ENCODE measurements at places on chromosomes 5 and 9.
A peak's percentile ranks its signal among the peaks of the same experiment; 100 is the strongest.

DNA sequence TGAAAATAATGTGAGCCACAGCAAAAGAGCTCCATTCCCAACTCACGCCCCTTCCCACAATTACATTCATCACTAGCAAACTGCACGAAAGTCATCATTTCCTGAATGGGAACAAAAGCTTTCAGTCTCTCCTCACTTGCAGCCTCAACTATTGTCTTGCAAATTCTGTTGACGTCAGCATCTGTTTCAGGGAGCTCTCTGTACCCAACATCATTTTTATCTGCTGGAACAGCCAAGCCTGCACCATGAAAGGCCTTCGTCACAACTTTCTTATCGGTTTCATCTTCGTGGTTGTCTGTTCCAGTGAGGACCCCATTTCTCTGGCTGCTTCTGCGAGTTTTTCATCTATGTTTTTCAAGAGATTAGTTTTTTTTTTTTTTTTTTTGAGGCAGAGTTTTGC lies 14.3 kb upstream of the RNF130 start:
- DNase-seq = no peak

DNA sequence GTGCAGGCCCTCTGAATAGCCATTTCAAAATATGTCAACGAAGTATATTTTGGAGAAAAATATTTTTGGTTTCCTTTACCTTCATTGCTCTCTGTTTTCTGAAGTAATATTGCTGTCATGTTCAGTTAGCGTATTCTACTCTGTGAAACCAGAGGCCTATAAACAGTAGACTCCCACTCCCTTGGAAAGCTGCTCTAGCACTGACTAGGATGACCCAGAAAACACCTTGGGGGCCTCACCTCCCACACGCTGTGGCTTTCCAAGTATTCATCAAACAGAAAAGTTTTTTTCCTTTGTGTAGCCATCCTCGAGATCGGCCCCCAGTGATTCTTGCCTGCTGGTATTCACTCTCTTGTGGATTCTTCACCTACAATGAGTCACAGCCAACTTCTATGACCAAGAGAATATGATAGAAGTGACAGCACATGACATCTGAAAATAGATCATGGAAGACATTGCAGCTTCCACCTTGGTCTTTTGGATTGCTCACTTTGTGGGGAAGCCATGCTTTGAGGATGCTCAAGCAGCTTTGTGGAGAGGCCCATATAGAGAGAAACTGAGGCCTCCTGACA lies 28.9 kb upstream of the CTXN3 start:
- DNase-seq = no peak

- DNase-seq = peak; percentile 56
These were observed 55.8 kb downstream of the PDCD1LG2 start for GRCh38 chr9:5566054-5566618.

DNA sequence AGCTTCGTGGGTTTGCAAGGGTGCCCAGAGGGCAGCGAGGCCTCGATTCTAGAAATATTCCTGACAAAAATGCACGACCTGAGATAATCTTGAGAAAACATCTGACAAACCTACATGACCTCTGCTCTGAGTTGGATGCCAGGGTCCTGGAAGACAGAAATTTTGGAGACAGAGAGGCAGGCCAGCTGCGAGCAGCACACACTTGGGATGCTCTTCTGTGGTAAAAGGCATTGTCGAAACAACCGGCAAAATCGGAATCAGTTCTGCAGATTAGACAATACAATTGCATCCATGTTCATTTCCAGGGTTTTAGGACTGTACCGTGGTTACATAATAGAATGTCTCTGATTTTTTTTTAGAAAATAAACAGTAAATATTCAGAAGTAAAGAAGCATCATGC lies 74.2 kb downstream of the GADD45G start:
- DNase-seq = no peak

GRCh38 chr5:119362714-119363113 lies 6.9 kb downstream of the TNFAIP8 start:
- no peak for DNase-seq

- no peak for DNase-seq
These were observed 77.9 kb upstream of the FBXL17 start for GRCh38 chr5:108459769-108460168.

DNA sequence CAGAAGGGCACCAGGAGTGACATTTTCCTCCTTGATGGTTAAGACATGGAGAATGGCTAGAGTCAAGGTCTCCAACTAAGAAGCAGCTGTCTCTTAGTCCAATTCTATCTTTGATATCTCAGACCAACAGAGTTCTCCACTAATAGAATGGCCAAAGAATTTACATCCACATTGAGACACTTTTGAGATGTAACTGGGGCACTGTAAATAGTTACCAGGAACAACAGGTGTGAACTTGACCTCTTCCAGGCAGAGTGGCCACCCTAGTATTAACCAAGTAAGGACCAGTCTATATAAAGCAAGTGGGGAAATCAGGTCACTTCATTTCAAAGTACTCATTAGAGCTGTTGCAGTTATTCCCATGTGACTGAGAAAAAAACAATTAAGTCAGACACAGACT lies 159.7 kb upstream of the RAD23B start:
- no peak for DNase-seq

- DNase-seq = no peak
These were observed 222.3 kb upstream of the ANKRD55 start for GRCh38 chr5:56455417-56455816.

DNA sequence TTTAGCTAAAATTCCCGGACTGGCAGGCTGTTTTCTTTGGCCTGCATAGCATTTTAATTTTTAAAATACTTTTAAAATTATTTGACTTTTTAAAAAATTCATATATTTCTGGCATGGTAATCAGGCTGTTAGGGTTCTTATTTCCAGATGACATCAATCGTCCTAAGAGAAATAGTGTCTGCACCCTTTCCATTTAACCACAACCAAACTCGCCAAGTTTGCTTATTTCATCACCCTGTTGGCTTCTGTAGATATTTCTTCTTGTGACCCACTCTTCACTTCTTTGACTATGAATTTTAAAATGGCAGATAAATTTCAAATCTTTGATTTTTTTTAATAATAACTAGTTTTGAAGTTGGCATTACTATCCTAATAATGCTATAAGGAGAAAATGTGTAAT lies 675.7 kb upstream of the FTMT start:
- no peak for DNase-seq

- no peak for DNase-seq
These were observed 38.4 kb downstream of the SNAPC3 start for GRCh38 chr9:15461056-15461455.
